ENCODE measurements at places on chromosomes 7 and 10.

DNA sequence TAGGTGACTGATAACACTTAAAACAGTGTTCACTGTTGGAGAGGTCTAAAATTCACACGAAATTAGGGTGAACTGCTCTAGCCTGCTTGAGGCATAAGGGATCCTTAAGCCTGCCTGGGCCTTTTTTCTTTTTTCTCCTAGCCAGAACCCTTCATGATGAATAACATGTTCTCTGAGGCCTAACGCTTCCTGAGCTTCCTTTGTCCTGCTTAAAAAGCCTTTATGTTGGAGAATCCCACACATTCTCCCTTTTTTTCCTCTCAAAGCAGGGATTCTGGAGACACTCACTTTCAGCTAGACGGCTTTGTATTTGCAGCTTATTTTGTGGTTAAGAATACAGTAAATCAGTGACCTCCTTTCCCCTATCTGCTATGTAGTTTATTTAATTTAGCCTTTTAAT is 354.7 kb upstream of the PHF14 start:
- DNase-seq: no peak

- DNase-seq: no peak
These were observed 18.0 kb upstream of the SLF2 start for GRCh38 chr10:100894589-100895294.

GRCh38 chr10:3132036-3133025 is 40.3 kb downstream of the PITRM1 start:
- no peak for DNase-seq

DNA sequence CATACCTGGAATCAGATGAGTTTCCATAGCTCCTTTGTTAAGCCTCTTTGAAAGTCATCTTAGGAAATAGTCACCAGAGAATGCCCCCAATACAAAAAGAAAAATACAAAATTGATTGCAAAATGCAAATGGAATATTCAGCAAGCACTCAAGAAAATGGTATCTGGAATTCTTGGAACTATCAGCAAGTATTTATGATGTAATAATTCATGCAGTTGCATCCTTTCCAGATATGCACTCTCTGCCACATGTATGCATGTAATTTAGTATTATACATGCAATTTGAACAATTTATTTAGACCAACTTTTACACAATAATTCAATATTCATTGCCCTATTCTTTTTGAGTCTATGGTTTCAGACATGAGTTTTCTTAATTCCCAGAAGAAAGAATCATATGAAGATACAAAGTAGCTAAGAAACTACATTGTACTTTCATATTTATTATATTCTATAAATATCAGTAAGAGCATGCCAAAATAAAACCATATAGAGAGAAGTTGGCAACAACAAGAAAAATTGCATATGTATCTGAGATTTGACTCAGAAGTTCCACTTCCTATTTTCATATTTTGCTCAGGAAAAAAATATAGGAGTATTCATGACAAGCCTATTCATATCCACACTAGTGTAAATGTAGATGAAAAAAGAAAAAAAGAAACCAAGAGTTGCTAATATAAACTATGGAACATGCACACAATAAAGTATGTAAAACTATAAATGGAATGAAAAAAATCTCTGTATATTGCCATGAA is 338.5 kb downstream of the SEMA3D start:
- peak; percentile 36 for DNase-seq

DNA sequence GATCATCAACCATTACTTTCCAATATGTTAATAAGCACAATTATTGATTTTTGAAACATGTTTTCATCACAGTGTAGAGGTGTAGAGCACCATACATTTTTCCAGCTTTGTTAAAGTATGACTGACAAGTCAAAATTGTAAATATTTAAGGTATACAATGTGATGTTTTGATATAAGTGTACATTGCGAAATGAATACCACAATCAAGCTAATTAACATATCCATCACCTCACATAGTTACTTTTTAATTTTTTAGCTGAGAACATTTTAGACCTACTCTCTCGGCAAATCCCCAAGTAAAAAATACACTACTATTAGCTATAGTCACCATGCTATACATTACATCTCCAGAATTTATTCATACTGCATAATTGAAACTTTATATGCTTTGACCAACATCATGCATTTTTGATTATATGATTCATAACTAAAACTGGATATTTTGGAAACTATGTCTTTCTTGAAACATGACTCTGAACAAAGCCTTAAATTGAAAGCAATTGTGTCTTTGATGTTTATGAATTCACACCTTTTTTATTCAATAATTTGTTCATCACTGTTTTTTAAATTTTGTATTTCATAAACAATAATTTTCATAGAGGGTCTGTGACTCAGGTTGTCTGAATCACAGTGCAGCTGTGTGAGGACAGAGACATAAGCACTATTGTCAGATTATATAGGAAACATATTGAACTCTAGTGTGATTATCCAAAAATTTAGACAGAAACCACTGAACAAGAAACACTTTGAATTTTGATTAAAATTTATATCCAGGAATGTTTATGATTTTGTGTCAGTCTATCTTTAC is 486.1 kb downstream of the SEMA3D start:
- DNase-seq: peak; percentile 39

DNA sequence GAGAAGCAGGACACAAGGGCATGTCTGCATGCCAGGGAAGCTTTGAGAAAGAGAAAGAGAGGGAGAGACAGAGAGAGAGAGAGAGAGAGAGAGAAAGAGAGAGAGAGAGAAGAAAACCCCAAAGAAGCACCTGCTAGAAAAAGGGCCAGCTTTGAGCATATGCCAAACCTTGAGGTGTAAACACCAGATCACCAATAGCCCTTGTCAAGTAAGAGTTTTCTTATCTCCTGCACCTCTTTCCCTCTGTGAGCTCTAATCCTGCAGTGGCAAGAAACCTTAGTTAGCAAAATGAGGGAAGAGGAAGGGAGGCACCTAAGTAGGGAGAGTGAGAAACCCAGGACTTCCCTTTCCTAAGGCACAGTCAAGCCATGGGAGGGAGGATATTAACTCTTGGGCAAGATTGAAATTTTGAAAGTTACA is 11.3 kb upstream of the TRDMT1 start:
- DNase-seq: no peak

- peak; percentile 96 for DNase-seq
These were observed 158.0 kb upstream of the ITGB1 start for GRCh38 chr10:33115738-33116719.

DNA sequence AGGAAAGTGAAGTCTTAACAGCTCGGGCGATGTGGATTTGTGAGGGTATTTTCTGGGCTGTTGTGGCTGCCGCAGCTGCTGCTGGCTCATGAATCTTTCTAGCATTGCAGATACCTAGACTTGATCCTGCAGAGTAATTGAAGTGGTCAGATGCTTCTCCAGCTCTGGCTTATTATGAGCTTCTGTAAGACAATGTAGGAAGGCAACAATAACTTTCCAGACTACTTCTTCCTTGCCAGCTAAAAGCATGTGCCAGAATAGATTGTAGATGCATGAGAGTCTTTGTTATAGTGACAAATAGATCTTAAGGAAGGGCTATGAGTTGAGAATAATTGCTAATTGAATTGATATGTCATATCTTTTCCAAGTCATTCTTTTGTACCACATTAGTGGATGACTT is 461.4 kb upstream of the POT1 start:
- no peak for DNase-seq

- no peak for DNase-seq
These were observed 63.0 kb downstream of the INSIG1 start for GRCh38 chr7:155360495-155361345.

- DNase-seq: no peak
These were observed at the start of gene ADARB2 for GRCh38 chr10:1737222-1738061. ADARB2 (minus strand) TSS chr10:1737525.

GRCh38 chr10:28873540-28873939 is 196.2 kb downstream of the BAMBI start:
- no peak for DNase-seq
